ENCODE measurements at places on chromosomes 7 and 10.

DNA sequence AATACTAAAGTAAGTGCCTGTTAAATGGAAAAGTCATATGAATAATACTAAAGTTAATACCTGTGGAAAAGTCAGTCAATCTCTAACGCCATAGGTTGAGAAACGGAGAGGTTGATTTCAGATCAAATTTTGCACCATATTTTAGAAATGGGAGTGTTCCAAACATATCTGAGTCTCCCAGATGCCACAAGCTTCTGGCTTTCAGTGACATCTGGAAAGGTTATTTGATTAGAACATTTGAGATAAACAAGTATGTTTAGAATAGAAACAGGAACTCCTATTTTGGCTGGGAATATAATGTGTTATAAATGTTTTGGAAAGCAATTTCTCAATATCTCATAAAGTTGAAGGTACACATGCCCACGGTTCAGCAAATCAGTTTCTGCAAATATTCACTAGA is 5.8 kb downstream of the MACC1 start:
- no peak for DNase-seq

DNA sequence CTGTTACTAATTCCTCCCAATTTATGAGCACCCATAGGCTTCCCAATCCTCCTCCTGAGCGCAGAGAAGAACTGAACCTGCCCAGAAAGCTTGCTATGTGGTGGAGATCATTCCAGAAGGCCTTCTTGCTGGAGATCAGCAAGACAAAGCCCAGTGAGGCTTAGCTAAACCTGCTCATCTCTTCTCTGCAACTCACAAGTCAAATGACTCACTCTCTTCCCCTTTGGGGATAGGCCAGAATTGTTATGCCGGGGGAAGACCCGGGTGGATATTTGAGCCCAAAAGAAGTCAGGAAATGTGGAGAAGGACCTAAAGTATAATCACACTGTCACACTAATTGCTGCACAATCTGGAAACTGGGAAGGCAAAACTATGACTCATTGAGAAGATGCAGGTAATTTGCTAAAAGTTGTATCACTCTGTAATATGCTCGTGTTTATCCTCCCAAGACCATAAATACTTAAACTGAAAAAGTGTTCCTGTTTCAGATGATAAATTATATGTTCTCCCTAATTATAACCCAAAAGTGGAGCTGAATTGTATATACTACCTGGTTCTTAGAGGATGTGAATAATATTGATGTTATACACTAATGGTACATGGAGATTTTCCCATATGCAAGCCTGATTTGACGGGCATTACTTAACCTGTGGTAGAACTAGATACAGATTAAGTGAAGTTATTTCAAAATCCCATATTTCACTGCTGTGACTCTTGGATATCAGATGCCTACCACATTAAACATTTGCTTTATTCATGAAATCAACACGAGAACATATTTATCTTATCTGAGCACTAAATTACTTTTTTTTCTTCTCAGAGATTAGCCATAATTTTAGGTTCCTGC is 6.4 kb downstream of the NEBL start:
- DNase-seq, result no peak

- DNase-seq, result no peak
These were observed 25.3 kb downstream of the FRMPD2 start for GRCh38 chr10:48249004-48249762.

DNA sequence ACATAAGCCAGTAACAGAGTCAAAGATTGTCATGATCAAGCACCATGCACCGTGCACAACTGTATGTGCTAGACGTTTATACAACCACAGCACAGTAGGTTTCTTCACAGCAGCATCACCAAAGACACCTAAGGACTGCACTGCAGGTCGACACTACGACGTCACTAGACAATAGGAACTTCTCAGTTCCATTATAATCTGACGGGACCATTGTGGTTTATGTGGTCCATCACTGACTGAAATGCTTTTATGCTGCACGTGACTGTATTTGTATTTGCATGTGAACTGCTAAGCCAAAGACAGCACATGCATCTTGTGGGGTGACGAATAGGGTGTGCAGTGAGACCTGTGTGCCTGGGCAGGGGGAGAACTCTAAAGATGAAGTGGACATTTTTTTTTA is 164.9 kb downstream of the PARD3 start:
- DNase-seq, result no peak

- DNase-seq, result no peak
These were observed 38.6 kb upstream of the ZMIZ2 start for GRCh38 chr7:44709945-44710596.

DNA sequence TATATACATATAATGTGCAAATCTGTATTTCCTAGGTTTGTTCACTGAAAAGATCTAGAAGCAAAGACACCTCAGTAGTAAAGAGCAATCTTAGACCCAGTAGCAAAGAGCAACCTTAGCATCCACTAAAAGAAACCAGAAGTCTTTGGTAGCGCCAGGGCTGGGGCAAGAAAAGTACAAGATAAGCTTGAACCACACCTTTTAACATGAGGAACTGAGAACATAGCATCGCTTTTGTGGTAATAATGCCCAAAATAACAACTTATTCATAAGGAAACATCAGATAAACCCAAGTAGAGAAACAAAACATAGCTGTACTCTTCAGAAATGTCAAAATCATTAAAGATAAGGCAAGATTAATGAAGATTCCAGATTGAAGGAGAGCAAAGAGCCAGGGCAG is 173.4 kb downstream of the IMMP2L start:
- DNase-seq, result no peak

DNA sequence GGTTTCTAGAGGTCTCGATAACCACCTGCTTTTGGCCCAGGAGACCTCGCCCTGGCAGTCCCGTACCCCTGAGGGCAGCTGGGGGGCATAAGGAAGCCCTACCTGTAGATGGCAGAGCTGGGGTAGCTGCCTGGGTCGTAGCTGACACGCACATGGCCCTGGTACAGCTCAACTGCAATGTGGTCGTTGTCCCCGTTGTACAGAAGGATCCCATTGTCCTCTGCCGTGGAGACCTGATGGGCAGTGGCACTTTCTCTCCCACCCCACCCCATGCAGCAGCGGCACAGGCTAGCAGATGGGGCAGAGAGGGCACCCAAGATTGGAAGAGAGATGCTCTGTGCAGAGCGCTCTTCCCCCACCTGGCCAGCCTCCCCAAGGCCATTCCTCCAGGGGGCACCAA is 172.5 kb downstream of the LCOR start:
- DNase-seq, result no peak

GRCh38 chr10:114868870-114869519 is 47.4 kb downstream of the FHIP2A start:
- DNase-seq, result no peak

DNA sequence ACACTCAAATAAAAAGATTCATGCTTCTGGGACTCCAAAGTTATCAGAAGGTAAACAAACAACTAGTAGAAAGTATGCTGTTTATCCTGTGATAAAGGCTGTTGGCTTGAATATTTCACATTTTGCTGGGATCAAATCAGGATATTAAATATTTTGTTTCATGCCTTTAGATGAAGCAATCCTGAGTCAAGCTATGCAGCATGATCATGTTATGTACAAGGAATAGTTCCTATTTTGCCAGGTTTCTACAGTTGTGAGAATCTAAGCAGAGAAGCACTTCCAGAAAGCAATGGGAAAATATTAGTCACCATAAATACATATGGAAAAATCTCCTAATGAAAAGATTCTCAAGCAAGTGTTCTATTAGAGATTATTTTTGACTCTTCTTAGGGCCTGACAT is 262.8 kb upstream of the PCDH15 start:
- no peak for DNase-seq

DNA sequence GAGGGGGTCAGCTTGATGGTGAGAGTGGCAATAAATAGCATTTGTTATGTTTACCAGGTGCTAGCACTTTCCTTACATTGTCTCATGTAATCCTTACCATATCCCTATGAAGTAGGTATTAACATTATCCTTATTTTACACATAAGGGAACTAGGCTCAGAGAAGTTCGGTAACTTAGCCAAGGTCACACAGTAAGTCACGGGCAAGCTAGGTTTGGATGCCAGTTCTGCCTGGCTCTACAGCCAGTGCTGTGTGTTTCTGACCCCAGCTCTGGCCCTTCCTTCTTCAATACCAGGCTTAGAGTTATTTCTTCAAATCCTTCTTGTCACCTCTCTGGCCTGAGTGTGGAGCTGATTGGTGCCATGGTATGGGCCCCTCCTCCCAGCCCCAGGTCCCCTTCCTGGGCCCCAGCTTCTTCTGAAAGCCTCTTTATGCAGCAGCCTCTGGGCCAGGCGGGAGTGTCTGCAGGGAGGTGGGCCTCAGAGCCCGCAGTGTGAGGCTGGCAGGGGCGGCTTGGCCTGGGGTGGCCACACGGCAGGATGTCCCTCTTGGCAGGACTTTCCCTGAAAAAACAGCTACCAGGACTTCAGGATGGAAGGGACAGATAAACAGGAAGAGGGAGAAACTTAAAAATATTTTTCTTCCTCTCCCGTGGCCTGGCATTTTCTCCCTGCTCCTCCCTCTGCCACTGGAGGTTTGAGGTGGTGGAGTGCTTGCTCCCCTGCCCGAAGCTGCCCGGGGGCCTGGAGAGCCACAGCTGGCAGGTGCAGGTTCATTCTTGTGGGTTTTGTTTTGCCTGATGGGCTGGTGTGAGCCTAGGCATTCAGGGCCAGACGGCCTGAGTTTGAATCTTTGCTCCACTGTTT is 20.6 kb downstream of the PALD1 start:
- DNase-seq, result no peak

- DNase-seq, result no peak
These were observed 9.7 kb downstream of the MXI1 start for GRCh38 chr10:110216942-110217661.

DNA sequence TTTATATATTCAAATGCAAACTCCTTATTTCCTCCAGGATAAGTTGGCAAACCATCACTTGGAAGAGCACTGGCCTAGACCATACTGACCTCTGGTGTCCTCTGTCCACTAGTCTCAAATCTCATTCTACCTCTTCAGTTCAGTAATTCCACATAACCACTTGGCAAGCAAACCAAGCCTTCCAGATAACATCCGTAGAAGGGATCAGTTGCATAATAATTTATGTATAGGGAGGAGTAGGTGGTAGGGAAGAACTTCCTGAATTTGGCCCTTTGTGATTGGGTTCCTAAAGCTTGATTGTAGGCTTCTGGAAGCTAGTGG is 55.0 kb downstream of the WAC start:
- no peak for DNase-seq

DNA sequence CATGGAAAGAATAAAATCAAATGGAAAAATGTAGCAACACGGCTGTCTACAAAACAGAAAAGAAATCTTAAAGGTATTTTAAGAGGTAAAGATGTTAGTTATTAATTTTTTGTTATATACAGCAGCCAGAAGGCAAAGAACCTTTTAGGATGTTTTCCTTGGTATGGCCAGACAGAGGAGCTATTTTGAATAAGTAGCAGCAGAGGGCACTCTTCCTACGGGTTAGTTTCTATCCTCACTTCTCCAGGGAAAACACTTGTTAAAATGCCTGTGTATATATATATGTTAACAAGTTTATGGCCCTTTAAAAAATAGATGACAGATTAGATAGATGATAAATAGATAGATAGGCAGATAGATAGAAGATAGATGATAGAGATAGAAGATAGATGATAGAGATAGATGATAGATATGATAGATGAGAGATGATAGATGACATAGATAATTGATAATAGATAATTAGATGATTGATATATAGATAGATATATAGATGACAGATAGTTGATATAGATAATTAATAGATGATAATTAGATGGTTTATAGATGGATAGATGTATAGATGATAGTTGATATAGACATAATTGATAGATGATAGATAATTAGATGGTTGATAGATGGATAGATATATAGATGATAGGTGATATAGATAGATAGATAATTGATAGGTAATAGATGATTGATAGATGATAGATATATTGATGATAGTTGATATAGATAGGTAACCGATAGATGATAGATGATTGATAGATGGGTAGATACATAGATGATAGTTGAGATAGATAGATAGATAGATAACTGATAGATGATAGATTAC is 57.8 kb upstream of the WIPF3 start:
- DNase-seq, result peak; percentile 62

- DNase-seq, result no peak
These were observed 614.2 kb upstream of the FOXK1 start for GRCh38 chr7:4067874-4068273.

GRCh38 chr7:85023066-85023712 is 163.7 kb downstream of the SEMA3D start:
- peak; percentile 82 for DNase-seq

- no peak for DNase-seq
These were observed 161.7 kb upstream of the PLXDC2 start for GRCh38 chr10:19654576-19654975.

GRCh38 chr10:4609251-4609650 is 216.8 kb upstream of the AKR1E2 start:
- no peak for DNase-seq

DNA sequence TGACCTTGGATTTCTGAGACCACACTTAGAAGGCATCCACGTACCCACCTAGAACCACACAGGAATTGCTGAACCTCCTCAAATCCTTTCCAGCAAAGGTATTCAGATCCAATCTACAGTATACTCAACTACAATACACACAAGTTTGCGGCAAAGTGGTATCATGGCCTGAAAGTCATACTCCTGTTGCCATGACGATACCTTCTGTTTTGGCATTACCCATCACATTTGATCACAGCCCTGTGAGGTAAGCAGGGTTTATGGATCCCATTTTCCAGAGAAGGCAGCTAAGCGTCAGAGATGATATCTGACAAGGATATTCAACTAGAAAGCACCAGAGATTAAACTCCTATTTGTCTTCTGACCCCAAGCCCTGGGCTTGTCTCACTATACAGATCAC is 32.8 kb downstream of the SGMS1 start:
- no peak for DNase-seq

DNA sequence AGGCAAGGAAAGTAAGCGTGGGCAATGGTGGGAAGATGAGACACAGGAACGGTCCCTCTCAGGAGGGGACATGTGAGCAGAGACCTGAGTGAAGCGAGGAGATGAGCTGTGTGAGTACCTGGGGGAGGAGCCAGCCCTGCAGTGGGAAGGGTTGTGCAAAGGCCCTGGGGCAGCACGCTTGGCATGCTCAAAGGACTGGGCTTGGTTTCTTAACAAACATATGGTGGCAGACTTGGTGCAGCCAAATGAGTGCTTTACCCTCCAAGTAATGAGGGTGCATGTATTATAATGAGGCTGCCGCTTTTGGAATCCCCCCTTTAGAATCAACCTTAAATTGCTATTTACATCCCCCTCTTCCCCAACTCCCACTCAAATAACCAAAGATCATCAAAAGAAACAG is 152.7 kb upstream of the FRMD4A start:
- DNase-seq, result no peak

GRCh38 chr7:129083525-129083924 is 28.6 kb upstream of the TNPO3 start:
- DNase-seq, result no peak

GRCh38 chr10:34262985-34263384 is 552.1 kb downstream of the PARD3 start:
- DNase-seq, result no peak

DNA sequence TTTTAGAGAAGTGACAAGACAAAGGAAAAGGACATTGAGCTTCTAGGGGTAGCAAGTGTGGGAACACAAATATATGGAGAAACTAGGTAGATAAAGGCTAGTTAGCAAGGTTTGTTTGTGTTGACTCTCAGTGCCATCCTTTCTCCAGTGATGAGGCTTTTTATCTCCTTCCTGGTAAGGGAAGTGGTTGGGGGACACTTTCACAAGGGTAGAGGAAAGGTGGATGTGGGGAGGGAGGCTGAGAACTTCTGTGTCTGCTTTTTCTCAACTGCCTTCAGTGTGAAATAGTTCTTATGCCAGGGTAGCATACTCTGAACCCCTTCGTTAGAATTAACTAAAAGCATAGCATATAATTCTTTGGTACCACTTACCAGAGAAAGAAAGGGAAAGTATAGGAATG is 93.0 kb upstream of the STRIP2 start:
- no peak for DNase-seq

GRCh38 chr7:100008525-100008924 is 6.9 kb upstream of the ZKSCAN1 start:
- no peak for DNase-seq

Measured in NCI-H1417 (cell line).